Nephron progenitor cell (in vitro differentiated cells): ENCODE measurements at places on chromosomes 13 and 19.

DNA sequence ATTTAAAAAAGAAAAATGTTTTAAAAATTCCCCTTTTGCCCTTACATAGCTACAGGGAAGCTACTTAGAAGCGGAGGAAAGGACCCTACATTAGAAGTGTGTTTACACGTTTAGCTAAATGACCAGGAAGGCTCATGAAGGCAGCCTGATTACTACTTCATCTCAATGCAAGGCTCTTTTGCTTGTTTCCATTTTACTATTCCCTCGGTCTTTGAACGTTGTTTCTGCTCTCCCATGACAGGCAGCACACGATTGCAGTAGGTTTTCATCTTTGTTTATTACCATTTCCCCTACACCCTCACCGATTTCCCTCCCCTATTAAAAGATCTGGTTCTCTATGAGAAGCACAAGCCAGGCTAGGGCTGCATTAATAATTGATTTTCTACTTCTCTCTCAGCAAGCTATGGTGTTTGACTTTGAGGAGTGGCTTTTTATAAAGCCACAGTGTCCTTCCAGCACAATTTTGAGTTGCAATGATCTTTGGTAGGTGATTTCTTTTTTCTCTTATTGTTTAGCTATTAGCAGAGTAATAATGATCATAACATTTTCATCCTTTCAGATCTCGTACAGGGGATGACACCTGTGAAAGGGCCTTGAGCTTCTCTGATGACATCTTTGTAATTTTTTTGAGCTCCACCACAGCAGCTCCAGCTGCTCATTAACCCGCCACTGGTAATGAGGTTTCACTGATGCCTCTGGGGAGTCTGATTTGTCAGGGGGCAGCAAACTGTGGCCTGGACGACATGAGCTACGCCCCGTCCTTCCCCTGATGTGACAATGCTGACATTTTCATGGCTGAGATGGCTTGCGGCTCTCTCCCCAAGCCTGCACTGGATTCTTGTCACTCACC, 670.3 kb downstream of the UQCRFS1 start:
- H3K4me3 ChIP-seq = no peak overlapping the region
- H3K4me1 ChIP-seq = peaks cover 18% of the 10 kb centered on the region
- DNase-seq = no peak
- H3K27ac ChIP-seq = no peak overlapping the region
- H3K27me3 ChIP-seq = peaks cover 4% of the 10 kb centered on the region

DNA sequence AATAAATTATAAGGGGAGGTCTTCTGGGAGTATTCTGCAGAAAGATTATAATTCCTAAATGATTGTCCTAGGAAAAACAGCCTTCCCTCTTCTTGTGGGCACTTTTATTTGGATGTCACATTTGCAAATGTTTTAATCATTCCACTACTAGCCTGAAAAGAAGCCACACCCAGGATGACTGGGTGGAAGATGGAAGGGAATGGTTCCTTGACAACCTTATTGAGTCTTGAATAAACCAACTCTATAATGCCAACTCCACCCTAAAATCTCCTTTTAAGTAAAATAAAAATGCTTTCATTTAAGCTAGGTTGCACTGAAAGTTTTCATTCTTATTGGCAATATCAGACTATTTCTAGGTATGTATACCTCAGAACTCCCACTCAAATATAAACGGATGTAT, 494.6 kb downstream of the RFC3 start:
- H3K27me3 ChIP-seq = peaks cover 3% of the 10 kb centered on the region
- no peaks in the 10 kb centered on the region for H3K36me3 ChIP-seq
- no peaks in the 10 kb centered on the region for H3K4me1 ChIP-seq
- H3K27ac ChIP-seq = no peak overlapping the region
- no peak for DNase-seq
- H3K4me3 ChIP-seq = no peak overlapping the region

DNA sequence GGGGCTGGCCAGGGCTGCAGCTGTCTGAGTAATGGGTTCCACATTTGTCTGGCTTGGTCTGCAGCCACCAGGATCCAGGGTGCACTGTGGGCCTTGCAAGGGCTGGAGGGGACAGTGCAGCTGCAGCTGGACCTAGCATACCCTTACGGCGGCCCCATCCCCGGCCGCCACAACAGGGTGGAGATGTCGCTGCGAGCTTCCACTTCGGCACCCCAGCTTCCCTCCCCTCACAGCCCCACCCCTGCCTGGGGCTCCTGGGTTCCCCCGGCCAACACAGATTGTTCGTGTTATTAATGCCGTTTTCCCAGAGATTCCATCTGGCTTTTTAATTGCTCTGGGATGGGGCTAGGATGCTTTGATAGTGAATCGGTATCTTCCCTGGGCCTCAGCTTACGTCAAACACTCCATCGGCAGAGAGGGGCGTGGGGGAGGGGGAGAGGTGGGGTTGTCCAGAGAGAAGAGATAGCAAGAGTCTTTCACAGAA, 5.8 kb downstream of the CEBPA start:
- no peak overlapping the region for H3K4me3 ChIP-seq
- no peaks in the 10 kb centered on the region for H3K36me3 ChIP-seq
- H3K27me3 ChIP-seq = peaks cover 53% of the 10 kb centered on the region

DNA sequence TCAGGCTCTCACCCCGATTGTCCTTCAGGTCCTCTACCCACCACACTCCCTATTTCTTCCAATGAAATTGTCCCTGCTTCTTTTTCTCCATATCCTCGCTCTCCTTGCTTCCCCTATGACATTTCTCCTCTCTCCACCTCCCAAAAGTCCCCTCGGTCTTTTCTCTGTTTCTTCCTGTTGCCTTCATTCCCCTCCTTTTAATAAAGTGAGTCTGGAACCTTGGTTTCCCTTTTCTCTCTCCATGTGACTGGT, 676 bp upstream of the ZNF574 start:
- peaks cover 21% of the 10 kb centered on the region for H3K36me3 ChIP-seq
- H3K27me3 ChIP-seq = peaks cover 14% of the 10 kb centered on the region
- peaks cover 47% of the 10 kb centered on the region for H3K4me1 ChIP-seq
- H3K27ac ChIP-seq = peak overlapping the region; percentile 100

- no peak overlapping the region for H3K4me3 ChIP-seq
- H3K4me1 ChIP-seq = no peaks in the 10 kb centered on the region
- peaks cover 40% of the 10 kb centered on the region for H3K27me3 ChIP-seq
- DNase-seq = peak; percentile 77
These were observed 3.2 kb upstream of the LGALS13 start for GRCh38 chr19:39599116-39599515.

DNA sequence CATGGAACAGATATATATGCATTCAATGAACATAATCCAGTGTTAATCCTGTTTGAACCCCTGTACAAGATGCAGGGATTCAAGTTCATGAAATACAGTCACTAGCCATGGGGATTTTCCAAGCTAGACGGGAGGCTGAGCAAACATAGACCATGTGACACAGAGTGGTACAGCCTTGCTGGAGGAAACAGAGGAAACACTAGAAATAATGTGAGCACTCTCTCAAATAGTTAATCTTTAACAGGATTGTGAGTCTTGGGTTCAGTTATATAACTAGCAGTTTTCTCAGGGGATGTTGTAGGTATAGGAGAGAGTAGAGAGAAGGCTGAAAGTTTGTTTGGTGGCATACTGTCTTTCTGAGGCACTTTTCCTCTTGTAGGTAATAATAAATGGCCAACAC, 13.9 kb upstream of the LGALS16 start:
- H3K27ac ChIP-seq = no peak overlapping the region
- H3K4me3 ChIP-seq = no peak overlapping the region
- H3K36me3 ChIP-seq = no peaks in the 10 kb centered on the region
- H3K4me1 ChIP-seq = no peaks in the 10 kb centered on the region
- DNase-seq = no peak
- peaks cover 47% of the 10 kb centered on the region for H3K27me3 ChIP-seq

- no peak overlapping the region for H3K4me3 ChIP-seq
- no peaks in the 10 kb centered on the region for H3K36me3 ChIP-seq
- no peak overlapping the region for H3K27ac ChIP-seq
- no peak for DNase-seq
- peaks cover 5% of the 10 kb centered on the region for H3K4me1 ChIP-seq
These were observed 17.5 kb downstream of the ELAVL3 start for GRCh38 chr19:11463391-11463790.

- H3K4me1 ChIP-seq = peaks cover 63% of the 10 kb centered on the region
- H3K27ac ChIP-seq = no peak overlapping the region
- H3K36me3 ChIP-seq = peaks cover 73% of the 10 kb centered on the region
- H3K27me3 ChIP-seq = no peaks in the 10 kb centered on the region
- H3K4me3 ChIP-seq = no peak overlapping the region
These were observed 177.2 kb downstream of the STK24 start for GRCh38 chr13:98399756-98400155.

GRCh38 chr13:34555988-34556387, 386.1 kb upstream of the NBEA start:
- DNase-seq = no peak
- H3K4me3 ChIP-seq = no peak overlapping the region
- H3K36me3 ChIP-seq = no peaks in the 10 kb centered on the region

- peaks cover 33% of the 10 kb centered on the region for H3K4me1 ChIP-seq
- DNase-seq = no peak
- peaks cover 67% of the 10 kb centered on the region for H3K36me3 ChIP-seq
- peaks cover 2% of the 10 kb centered on the region for H3K27me3 ChIP-seq
These were observed 86.4 kb downstream of the RAB20 start for GRCh38 chr13:110475117-110475516.

DNA sequence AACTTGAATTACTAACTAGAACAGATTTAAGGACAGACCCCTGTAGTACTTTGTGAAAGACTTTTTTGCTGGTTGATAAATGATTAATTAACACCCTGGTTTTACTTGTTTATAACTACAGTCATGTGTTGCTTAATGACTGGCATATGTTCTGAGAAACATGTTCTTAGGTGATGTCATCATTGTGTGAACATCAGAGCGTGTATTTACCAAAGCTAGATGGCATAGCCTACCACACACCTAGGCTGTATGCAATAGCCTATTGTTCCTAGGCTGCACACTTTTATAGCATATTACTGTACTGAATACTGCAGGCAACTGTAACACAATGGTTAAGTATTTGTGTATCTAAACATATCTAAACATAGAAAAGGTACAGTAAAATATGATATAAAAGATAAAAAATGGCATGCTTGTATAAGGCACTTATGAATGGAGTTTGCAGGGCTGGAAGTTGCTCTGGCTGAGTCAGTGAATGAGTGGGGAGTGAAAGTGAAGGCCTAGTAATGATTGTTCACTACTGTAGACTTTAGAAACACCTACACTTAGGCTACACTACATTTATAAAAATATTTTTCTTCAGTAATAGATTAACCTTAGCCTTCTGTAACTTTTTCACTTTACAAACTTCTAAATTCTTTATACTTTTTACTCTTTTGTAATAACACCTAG, 260.3 kb downstream of the KCNRG start:
- H3K27me3 ChIP-seq = peaks cover 7% of the 10 kb centered on the region
- no peak overlapping the region for H3K27ac ChIP-seq
- H3K4me1 ChIP-seq = peaks cover 13% of the 10 kb centered on the region
- H3K4me3 ChIP-seq = no peak overlapping the region
- H3K36me3 ChIP-seq = peaks cover 21% of the 10 kb centered on the region
- no peak for DNase-seq

DNA sequence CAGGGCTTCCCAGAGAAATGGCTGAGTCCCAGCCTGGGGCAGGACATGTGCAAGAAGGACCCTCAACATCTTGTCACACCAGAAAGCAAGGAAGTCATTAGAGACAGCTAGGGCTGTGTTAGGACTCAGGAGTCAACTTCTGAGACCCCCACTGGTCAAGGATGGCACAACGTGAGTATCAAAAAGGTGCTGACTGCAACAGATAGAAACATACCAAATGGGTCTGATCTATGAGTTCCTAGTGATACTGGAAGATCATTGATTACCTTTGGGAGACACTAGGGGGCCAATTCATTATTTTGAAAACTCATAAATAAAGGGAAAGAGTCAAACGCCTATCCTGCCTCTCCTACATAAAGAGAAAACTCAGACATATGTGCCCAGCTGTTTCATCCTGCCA, 73.5 kb upstream of the GJB6 start:
- H3K4me3 ChIP-seq = no peak overlapping the region
- DNase-seq = no peak
- no peaks in the 10 kb centered on the region for H3K4me1 ChIP-seq
- H3K36me3 ChIP-seq = no peaks in the 10 kb centered on the region

DNA sequence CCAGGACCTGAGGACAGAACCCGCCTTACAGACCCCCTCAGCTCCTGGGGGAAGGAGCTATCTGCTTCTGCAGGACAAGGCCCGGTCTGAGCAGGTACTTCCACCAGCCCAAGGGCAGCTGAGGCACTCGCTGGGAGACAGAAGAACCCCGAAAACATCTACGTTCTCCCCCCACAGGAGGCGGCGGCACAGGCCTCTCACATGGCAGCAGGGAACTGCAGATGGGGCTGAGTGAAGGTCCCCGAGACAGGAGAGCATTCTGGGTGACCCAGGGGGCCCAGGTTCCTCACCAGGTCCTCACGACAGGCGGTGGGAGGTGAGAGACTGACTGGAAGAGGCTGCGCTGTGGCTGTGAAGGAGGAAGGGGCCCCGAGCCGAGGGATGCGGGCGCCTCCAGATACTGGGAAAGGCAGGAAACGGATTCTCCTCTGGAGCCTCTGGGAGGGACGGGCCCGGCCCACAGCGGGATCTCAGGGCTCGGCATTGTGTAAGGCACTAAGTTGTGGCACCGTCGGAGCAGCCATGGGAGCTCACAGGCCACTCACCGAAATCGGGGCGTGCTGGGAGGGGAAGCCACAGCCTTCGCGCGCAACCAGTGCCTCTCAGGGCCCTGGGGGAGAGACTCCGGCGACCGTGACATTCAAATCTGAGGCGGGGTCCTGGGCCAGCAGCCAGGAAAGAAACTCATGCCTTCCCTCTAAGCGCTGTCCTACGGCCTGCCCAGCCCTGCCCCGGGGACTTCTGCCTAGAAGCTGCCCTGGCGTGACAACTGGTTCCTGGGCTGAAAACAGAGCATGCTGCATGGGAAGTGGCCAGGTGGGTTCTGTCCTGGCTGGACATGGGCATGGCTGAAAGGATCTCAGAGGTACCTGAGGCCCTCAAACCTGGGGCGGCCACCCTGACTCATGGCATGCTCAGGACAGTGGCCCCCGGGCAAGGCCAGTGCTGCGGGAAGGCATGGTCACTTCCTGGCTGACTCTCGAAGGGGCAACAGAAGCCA, 14.0 kb downstream of the RPL36 start:
- H3K27ac ChIP-seq = no peak overlapping the region
- no peak overlapping the region for H3K4me3 ChIP-seq
- peaks cover 61% of the 10 kb centered on the region for H3K36me3 ChIP-seq
- no peak for DNase-seq

- no peaks in the 10 kb centered on the region for H3K4me1 ChIP-seq
- H3K4me3 ChIP-seq = no peak overlapping the region
- H3K27ac ChIP-seq = no peak overlapping the region
These were observed 2.9 kb downstream of the IGFL1 start for GRCh38 chr19:46232468-46232867.
